Activated naive CD4-positive, alpha-beta T cell treated with anti-CD3 and anti-CD28 coated beads for 36 hours (primary cell): ENCODE measurements at places on chromosomes 6 and 20. TPM values are rescaled to one million over a fixed set of nuclear protein-coding genes. Genes with fewer than 3 reads are reported as not detected.
A peak's percentile ranks its signal among the peaks of the same experiment; 100 is the strongest.

Gene C20orf202
- not detected for total RNA-seq

Gene ETV7
- 0.67 TPM for total RNA-seq

Gene ADGRB3
- total RNA-seq, result not detected

Gene MLIP
- not detected for total RNA-seq

Gene IYD
- total RNA-seq, result not detected

Gene CCN2
- total RNA-seq, result not detected

Gene MTFR2
- 22.1 TPM for total RNA-seq

DNA sequence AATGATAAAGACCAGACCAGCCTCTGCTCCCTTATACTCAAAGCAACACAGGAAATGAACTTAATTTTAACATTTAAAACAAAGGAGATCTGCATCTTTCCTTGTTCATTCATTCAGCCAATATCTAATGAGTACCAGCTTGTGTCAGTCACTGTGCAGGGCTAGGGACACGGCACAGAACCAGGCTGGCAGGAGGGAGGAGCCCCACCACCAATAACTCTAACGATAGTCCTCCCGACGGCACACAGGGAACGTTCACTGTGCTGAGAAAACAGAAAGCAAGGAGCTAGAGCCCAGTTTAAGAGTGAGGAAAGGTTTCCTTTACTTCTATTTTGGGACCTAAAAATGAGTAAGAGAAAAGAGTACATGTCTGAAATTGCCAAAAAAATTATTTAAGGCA, 9.9 kb downstream of the ETV7 start:
- no peak for DNase-seq
- no peak overlapping the region for H3K4me3 ChIP-seq
- no peaks in the 10 kb centered on the region for H3K36me3 ChIP-seq
- H3K4me1 ChIP-seq, result peaks cover 2% of the 10 kb centered on the region
- no peak overlapping the region for H3K27ac ChIP-seq
- no peaks in the 10 kb centered on the region for H3K27me3 ChIP-seq

DNA sequence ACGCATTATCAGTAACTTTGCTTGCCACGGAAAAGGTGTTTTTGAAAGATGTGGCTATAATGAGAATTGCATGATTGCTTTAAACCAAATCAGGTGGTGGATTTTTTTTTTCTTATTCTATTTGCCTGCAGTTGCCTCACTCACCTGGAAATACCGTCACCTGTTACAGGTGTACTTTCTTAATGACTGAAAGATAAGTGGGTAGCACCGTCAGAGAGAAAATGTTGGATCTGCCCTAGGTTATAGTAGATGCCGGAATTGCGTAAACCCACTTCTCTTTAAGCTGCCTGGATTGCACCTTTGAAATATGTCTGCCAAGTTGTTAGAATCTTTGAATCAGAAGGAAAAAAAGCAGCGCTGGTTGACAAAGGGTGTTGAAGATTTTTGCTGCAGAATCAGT, 68.5 kb downstream of the SH3BGRL2 start:
- peaks cover 2% of the 10 kb centered on the region for H3K4me1 ChIP-seq
- no peak overlapping the region for H3K27ac ChIP-seq
- no peak for DNase-seq
- no peaks in the 10 kb centered on the region for H3K27me3 ChIP-seq
- H3K36me3 ChIP-seq, result no peaks in the 10 kb centered on the region

DNA sequence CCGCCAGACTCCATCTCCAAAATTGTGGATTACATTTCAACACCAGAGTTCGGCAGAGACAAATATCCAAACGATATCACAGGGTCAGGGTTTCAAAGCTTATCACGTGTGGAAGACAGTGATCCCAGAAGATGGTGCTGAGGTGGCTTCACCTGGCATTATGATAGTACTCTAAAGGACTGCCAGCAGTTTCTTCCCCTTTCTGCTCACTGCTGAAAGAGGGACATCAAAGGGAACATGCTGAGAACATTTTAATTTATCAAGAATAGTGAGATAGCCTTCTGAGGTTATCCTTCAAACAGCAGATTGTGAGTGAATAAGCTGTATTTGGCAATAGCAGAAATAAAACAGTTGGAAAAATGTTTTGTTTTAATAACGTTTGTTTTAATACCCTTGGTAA, 79.7 kb downstream of the FIG4 start:
- peaks cover 6% of the 10 kb centered on the region for H3K4me1 ChIP-seq
- H3K27me3 ChIP-seq, result no peaks in the 10 kb centered on the region
- no peak overlapping the region for H3K27ac ChIP-seq
- no peak overlapping the region for H3K4me3 ChIP-seq

DNA sequence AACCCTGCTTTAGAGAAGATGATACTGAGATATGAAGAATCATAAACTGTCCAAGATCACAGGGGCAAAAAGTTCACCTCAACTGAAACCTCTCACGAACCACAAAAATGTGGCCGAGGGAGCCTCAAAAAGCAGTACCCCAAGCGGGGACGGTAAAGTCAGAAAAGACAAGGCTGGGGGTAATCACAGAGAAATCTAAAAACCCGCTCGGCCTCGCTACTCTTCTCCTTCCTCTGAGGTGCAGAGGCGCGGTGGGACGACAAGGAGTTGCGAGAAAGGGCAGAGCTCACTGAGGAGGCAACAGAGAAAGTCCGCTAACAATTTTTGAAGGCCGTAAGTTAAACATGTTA, 356 bp upstream of the IRAK1BP1 start:
- no peaks in the 10 kb centered on the region for H3K27me3 ChIP-seq
- DNase-seq, result no peak
- H3K4me3 ChIP-seq, result peak overlapping the region; percentile 98
- peaks cover 19% of the 10 kb centered on the region for H3K4me1 ChIP-seq

- H3K4me3 ChIP-seq, result no peak overlapping the region
- peaks cover 1% of the 10 kb centered on the region for H3K36me3 ChIP-seq
- no peak for DNase-seq
- H3K4me1 ChIP-seq, result no peaks in the 10 kb centered on the region
These were observed 4.9 kb upstream of the NELFCD start for GRCh38 chr20:58976061-58976730.

GRCh38 chr6:125793863-125794262, 3.1 kb downstream of the NCOA7 start:
- H3K27me3 ChIP-seq, result no peaks in the 10 kb centered on the region
- DNase-seq, result no peak
- H3K4me3 ChIP-seq, result no peak overlapping the region
- peaks cover 56% of the 10 kb centered on the region for H3K4me1 ChIP-seq
- H3K27ac ChIP-seq, result no peak overlapping the region
